Right lobe of liver (tissue), 6 donors: ENCODE measurements at places on chromosomes 11 and 22.

- DNase-seq: peak; percentile 53
These were observed 22.6 kb upstream of the MGAT3 start for GRCh38 chr22:39434243-39434653.

- peak; percentile 81 for DNase-seq
These were observed 57.2 kb upstream of the PRDM11 start for GRCh38 chr11:45089251-45089650.

GRCh38 chr22:23223569-23224317 is 43.4 kb downstream of the BCR start:
- no peak for DNase-seq

- peak; percentile 70 for DNase-seq
These were observed 13.9 kb downstream of the TMEM184B start for GRCh38 chr22:38258895-38259294.

DNA sequence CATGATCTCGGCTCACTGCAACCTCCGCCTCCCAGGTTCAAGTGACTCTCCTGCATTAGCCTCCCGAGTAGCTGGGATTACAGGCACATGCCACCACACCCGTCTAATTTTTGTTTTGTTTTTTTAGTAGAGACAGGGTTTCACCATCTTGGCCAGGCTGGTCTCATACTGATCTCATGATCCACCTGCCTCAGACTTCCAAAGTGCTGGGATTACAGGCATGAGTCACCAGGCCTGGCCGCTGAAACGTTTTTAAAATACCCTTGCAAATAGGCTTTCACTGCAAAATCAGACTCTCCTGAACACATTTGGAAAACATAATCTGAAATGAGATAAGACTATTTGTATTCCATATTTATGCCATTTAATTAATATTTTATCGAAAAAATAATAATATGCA is 826.1 kb upstream of the CNTN5 start:
- DNase-seq: no peak

DNA sequence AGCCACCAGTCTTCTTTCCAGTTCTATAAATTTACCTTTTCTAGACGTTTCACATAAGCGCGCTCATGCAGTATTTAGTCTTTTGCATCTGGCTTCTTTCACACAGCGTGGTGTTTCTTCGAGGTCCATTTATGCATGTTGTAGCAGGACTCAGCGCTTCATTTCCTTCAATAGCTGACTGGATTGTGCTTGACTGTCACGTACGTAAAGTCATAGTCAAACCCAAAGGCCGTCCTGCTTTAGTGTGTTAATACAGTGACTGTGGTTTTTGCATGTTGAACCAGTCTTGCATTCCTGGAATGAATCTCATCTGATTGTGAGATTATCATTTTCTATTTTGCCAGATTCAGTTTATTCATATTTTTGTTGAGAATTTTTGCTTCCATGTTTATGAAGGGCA is 18.5 kb downstream of the GLB1L3 start:
- no peak for DNase-seq

DNA sequence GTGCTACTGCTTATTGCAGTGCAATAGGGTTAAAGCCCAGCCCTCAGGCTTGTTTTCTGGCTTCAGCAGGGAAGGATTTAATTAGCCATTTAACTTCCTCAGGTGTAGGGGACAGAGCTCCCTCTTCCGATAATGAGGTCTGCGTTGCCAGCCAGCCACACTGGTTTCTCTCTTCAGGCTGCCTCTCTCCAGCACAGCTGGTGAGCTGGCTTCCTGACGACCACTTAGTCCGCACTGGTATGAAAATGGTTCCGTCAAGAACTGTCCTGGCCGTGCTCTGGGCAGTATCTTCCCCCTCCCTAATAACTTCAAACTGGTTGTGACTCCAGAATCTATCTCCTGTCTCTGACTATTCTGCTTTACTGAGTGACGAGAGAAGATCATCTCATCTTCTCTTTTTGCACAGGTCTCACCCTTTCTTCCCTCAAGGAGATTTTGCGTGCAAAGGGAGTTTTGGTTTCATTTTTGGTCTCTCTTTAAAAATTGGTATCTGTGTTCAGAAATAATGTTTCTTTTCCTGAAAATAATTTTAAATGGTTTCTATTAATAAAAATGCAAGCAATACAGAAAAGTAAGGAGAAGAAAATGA is 49.2 kb downstream of the CNTN5 start:
- DNase-seq: no peak

GRCh38 chr11:115709297-115709696 is 205.1 kb upstream of the CADM1 start:
- DNase-seq: no peak

GRCh38 chr22:39351689-39352214 is 2.0 kb downstream of the SYNGR1 start:
- no peak for DNase-seq

- DNase-seq: no peak
These were observed 114.1 kb downstream of the VPREB1 start for GRCh38 chr22:22358686-22359085.

- no peak for DNase-seq
These were observed 83.4 kb downstream of the SCN3B start for GRCh38 chr11:123570939-123571580.

DNA sequence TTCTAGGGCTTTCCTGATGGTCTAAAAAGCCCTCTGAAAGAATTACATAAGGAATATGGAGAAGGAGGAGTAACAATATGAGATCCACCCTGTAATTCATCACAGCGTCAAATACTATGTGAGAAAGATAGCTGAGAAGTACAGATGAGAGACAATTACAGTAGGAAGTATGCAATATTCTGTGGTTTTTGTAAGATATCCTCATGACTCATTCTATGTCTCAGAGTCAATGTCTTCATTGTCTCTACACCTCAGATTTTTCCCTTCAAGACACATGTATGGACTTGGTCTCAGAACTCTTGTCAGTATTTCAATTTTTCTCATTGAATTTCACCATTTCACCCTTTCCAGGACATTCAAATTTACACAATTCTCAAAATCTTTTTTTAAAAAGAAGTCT is 343.3 kb upstream of the CTSC start:
- no peak for DNase-seq

DNA sequence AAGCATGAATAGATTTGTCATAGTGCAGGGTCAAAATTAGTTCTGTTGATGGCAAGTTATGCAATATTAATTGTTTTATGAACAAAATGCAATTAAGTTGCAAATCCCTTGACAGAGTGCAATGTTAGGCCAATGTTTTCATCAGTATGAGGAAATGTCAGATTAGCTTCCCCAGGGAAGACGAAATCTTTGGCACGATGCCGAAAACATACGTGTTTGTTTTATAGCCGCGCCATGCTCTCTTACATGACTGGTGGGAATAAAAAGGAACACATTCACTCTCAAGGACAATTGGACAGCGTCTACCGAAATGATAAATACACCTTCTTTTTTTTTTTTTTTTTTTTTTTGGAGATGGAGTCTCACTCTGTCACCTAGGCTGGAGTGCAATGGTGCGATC is 27.0 kb downstream of the MFNG start:
- no peak for DNase-seq

GRCh38 chr11:124934862-124935547 is 842 bp downstream of the HEPACAM start:
- DNase-seq: no peak

DNA sequence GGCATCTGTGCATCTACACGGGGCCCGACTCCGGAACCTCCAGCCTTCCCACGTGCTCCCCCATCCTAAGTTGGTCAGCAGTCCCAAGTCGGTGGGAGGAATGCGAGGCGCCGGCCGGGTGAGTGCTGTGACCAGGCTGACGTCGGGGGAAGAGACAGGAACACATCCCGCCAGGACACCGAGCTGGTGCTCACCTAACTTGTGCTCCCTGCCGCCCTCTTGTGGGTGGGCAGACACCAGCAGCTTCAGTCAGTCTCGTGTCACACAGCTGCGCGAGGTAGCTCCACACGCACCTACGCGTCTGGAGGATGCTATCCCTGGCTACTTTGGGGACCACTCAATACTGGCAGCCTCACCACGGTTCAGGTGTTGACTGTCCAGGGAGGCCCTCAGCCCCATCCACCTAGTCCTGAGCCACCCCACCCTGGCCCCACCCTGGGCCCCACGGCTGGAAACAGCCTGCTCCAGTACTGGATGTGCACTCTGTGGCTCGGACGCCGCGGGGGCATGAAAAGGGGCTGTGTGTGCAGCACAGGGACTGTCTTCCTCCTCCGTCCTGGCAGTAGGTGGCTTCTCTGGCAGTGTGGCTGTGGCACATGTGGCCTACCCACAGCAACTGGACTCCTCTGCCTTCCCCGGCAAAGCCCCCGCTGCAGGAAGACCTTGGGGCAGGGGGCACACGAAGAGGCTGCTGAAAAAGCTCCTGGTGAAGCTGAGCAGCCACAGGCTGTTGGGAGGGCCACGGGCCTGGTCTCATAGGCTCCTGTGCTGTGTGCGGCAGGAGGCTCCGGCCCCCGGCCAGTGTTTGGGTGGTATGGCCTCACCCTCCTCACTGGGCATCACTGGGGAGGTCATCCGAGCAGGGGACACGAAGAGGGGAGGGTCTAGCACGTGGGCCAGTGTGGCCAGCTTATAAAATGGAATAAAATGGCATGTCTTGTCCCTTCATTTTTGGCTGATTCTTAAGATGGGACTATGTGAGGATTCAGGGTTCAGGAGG is 11.2 kb upstream of the BID start:
- peak; percentile 91 for DNase-seq
